ENCODE measurements at places on chromosomes 1 and 21.

GRCh38 chr1:18681423-18681835 is 50.8 kb downstream of the PAX7 start:
- DNase-seq, result no peak

DNA sequence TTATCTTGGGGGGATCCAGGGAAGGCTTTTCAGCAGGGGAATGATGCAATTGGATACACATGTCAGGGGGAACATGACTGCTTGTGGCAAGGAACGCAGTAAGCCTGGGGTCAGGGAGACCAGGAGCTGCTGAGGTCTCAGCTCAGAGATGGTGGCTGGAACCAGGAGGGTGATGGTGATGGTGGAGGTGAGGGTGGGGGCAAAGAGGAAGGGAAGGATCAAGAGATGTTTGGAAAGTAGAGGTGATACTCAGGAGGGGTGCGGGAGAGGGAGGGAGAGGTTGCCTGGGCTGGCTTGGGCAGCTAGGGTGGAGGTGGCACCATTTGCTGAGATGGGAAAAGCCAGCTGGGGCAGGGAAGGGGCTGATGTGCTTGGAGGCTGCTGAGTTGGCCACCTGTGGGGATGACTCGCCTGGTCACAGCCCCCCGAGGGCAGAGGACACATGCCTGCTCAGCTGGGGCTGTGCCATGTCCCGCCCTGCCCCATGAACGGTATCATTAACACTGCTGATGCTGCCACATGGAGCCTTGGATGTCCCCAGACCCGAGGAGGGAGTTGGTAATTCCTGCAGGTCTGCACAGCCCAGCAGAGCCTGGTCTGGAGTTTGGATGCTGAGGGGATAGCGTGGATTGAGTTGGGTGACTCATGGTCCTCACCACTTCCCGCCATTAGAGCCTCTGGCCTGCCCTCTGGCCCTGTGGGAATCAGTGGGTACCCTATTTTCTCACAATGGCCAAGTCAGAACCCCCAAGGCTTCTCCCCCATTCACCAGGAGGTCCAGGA is 6.3 kb upstream of the PADI1 start:
- no peak for DNase-seq

DNA sequence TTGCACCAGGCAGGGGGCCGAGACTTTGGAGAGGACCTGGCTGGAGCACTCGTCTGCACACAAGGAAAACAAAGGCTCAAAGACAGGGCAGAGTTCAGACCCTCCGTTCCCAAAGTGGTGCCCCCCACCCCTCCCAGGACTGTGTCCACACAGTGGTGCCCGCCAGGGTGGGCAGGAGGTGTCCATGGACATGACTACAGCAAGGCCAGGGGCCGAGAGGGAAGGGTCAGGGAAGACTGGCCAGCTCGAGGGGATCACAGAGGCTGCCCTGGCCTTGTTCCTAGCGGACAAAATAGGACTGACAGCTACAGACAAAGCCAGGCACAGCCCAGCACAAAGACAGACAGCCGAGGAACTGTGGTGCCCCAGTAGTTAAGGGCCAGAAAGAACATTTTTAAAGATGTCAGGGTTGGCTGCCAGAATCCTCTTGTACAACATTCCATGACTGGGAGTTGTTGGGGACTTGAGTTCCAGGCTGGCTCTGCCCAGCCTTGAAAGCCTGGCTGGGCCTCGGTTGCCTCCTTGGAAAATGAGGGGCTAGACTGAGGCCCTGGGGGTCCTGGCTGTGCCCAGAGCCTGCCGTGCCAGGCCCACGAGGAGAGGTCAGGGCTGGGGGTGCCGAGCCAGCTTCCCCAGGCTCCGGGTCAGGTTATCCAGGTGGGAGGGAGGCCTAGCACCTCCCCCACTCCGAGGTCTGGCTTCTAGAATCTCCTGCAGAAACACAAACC is 63.7 kb downstream of the SLX9 start:
- no peak for DNase-seq

GRCh38 chr1:31189696-31190674 is 49.7 kb downstream of the NKAIN1 start:
- no peak for DNase-seq

DNA sequence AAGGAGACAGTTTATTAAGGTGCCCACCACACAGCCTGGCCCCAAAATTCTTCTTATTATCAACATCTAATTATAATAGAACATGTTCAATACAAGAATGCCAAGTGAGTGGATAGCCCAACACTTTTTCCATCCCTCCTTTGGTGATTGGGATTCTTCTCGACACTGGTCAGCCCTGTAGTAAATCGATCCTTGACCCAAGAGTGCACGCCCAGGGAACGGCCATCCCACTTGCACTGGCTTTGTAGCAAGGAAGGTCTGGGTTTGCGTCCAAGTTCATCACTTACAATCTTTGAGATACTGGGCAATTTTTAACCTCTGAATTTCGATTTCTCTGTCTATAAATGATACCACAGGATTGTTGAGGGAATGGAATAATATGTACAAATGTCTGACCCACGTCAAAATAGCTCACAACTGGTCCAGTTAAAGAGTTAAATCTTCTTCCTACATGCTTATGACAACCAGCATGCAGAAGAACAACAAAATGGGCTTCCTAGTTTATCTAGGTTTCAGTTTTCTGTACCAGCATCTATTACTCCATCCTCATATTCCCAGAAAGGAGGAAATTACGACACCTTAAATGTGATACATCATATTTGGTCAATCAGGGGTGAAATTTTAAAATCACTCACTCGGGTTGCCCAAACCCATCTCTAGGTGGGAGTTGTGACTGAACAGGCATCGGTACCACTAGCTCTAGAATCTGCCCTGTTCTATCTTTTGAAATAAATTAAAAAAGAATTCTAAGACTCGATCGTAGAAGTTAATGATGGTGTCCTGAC is 161.8 kb downstream of the CLIC6 start:
- no peak for DNase-seq

DNA sequence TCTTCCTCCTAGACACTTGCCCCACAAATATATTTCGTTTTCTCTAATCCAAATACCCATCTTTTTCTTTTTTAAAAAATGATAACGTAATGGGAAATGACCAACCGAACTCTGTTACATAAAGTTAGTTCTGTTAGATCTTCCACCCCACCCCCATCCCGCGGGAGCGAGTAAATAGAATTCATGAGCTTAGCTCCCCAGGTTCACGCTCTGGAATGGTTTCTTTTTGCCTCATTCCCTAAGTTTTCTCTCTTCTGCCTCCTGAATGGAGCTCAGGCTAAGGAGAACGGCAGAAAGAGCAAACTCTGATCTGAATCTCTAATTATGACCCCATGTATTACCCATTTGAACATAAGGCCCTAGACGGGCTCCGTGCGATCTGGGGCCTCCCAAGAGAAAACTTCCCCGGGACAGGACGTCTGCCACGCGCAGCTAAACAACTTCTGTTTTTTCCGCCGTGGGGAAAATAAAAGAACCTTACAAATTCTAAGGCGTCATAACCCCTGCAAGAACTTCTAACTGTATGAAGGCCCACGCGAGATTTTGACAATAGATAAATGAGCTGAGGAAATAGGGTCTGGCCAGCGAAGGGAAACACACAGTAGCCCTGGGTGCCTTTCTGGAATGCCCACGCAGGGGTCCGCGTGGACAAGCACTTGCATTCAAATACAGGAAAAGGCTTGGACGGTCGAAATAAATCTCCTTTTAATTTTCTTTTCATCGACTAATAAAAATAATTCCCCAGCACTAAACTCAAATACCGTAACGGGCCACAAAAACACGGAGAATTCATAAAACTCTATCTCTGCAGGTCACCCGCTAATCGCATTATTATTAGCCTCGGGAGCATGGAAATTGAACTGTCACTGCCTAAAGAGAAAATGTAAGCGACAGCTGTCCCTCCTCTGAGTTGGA is 2.2 kb downstream of the TBX15 start:
- no peak for DNase-seq

DNA sequence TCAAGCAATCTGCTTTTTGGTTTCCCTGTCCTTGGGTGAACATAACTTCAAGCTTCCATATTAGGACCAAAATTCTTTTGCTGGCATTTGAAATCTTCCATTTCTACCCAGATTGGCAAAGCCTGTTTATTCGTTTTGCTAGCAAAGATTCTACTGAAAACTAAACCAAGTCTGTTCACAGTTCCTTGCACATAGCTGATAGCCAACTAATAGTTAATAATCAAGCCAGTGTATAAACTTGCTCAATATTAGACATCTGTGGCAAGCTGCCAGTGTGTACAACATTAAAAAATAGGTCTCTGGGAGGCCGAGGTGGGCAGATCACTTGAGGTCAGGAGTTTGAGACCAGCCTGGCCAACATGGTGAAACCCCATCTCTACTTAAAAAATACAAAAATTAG is 6.3 kb downstream of the APP start:
- no peak for DNase-seq

- DNase-seq, result no peak
Observed at GRCh38 chr1:48920851-48921250, 144.2 kb upstream of the BEND5 start.

- DNase-seq, result no peak
Observed at GRCh38 chr1:41806472-41807155, 112.1 kb downstream of the HIVEP3 start.

DNA sequence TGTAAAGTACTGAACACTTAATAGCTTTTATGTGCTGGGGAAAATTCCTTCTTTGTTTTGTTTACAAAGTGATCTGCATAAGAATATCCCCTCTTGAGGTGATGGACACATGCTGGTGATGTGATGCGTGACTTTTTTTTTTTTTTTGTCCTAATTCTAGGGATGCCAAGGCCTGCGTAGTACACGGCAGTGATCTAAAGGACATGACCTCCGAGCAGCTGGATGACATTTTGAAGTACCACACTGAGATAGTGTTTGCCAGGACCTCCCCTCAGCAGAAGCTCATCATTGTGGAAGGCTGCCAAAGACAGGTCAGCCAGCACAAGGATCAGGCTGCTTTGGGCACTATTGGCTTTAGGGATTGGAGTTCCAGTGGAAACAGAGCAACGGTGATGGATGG is 24.7 kb downstream of the ATP1A1 start:
- no peak for DNase-seq

DNA sequence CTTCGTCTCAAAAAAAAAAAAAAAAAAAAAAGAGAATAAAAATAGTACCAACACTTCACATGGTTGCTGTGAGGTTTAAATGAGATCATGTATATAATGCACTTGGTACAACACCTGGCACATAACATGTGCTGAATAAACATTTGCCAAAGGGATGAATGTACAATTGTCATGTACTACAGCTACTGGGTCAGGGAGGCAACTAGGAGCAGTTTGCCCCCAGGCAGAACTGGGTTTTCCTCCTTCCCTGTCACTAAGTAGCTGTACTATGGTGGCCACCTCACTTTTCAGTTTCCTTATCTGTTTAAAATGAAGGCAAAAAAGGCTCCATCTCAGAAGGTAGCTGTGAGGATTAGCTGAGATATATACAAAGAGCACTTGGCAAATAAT is 11.5 kb downstream of the AK2 start:
- no peak for DNase-seq

GRCh38 chr1:55955016-55955621 is 624.2 kb downstream of the PLPP3 start:
- DNase-seq, result no peak

GRCh38 chr1:37989361-37989930 is 376 bp downstream of the SF3A3 start:
- DNase-seq, result no peak

DNA sequence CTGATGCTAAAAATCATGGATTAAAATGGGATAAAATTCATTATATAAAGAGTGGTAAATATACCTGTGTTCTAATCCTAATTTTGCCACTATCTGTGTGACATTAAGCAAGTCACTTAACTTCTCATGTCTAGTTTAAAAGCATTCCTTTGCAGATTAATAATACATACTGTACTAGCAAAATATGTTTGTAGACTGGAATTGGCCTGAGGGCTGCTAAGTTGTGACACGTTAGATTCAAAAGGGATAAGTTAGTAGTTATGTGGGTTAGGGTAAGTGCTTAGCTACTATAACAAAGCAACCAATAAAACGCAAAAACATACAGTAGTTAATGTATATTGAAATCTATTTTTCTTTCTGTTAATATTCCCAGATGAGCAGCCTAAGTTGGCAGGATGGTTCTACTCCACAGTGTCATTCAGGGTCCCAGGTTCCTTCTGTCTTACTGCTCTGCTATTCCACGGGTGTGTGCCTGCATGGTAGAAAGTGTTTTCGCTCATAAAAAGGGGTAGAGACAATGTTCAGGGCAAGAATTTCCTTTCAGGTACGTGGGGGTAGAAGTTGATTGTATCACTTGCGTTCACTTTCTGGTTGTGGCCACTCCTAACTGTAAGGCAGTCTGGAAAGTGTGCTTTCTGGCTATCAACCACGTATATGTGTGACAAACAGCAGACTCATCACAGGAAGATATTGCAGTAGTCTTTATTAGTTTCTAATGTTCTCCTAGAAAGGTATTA is 239.8 kb downstream of the NFIA start:
- DNase-seq, result no peak

- no peak for DNase-seq
Observed at GRCh38 chr1:205319081-205320018, 2.2 kb downstream of the NUAK2 start.

DNA sequence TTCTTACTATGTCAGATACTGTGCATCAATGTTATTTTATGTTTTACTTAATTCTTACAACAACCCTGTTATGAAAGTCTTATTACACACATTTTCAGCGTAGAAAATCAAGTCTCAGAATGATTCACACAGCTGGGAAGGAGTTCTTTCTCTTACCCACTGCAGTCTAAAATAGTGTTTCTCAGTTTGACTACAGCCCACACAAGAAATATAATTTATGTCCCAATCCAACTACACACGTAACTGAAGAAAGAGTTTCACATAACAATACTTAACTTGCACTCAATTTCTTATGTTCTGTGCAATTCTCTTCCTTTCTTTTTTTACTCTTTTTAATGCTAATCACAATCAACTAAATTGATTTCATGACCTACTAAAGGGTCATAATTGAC is 252.8 kb upstream of the ADGRL2 start:
- no peak for DNase-seq

- DNase-seq, result no peak
Observed at GRCh38 chr1:18463063-18463462, 17.7 kb upstream of the KLHDC7A start.

GRCh38 chr1:26861889-26862378 is 1.0 kb upstream of the SFN start:
- no peak for DNase-seq

DNA sequence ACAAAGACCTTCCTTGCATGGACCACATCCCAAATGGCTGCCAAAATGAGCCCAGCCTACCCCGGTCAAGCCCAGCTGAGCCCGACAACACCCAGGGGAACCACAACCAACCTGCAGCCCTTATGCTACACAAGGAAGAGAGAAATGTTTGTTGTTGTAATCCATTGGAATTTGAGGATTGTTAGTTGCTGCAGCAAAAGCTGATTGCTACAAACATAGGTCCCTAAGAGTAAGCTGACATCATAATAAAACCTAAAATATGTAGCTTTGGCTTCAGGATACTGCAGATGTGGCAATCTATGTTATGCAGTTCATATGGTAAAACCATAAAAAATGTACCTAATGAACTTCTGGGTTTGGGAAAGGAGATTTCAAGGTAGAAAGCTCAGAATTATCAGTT is 65.5 kb upstream of the DNAH14 start:
- DNase-seq, result no peak
